ENCODE measurements at places on chromosomes 3 and 15. TPM values are rescaled to one million over a fixed set of nuclear protein-coding genes. Genes with fewer than 3 reads are reported as not detected.

GRCh38 chr15:82846621-82847020 is 37.2 kb downstream of the WHAMM start:
- DNase-seq: no peak
- H3K27me3 ChIP-seq: peaks cover 5% of the 10 kb centered on the region
- no peak overlapping the region for H3K4me3 ChIP-seq
- H3K27ac ChIP-seq: no peak overlapping the region
- no peaks in the 10 kb centered on the region for H3K36me3 ChIP-seq

DNA sequence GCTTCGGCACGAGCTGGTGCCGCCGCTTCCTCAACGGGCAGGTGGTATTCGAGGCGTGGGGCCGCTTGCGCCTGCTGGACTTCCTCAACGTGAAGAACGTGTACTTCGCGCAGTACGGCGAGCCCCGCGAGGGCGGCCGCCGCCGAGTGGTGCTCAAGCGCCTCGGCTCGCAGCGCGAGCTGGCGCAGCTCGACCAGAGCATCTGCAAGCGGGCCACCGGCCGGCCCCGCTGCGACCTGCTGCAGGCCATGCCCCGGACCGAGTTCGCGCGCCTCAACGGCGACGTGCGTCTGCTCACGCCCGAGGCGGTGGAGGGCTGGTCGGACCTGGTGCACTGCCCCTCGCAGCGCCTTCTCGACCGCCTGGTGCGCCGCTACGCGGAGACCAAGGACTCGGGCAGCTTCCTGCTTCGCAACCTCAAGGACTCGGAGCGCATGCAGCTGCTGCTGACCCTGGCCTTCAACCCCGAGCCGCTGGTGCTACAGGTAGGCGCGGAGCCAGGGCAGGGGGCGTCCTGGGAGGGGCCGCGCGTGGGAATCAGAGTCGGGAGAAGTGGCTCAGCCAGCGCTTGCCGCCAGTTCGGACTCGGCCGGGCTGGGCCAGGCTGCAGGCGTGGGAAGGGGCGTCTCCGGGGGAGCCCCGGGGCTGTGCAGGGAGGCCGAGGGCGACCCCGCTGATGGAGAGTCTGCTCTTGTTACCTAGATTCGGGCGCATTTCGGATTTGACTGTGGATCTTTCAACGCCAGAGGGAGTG is 1.1 kb downstream of the DIPK2A start:
- no peaks in the 10 kb centered on the region for H3K36me3 ChIP-seq
- no peak for DNase-seq
- peak overlapping the region; percentile 91 for H3K27ac ChIP-seq
- H3K4me1 ChIP-seq: no peaks in the 10 kb centered on the region

ECE2 gene
- total RNA-seq: not detected

- H3K27ac ChIP-seq: no peak overlapping the region
- no peak overlapping the region for H3K4me3 ChIP-seq
- no peaks in the 10 kb centered on the region for H3K36me3 ChIP-seq
- DNase-seq: no peak
- no peaks in the 10 kb centered on the region for H3K4me1 ChIP-seq
Measured at GRCh38 chr3:71817262-71817661, 32.3 kb upstream of the PROK2 start.

DNA sequence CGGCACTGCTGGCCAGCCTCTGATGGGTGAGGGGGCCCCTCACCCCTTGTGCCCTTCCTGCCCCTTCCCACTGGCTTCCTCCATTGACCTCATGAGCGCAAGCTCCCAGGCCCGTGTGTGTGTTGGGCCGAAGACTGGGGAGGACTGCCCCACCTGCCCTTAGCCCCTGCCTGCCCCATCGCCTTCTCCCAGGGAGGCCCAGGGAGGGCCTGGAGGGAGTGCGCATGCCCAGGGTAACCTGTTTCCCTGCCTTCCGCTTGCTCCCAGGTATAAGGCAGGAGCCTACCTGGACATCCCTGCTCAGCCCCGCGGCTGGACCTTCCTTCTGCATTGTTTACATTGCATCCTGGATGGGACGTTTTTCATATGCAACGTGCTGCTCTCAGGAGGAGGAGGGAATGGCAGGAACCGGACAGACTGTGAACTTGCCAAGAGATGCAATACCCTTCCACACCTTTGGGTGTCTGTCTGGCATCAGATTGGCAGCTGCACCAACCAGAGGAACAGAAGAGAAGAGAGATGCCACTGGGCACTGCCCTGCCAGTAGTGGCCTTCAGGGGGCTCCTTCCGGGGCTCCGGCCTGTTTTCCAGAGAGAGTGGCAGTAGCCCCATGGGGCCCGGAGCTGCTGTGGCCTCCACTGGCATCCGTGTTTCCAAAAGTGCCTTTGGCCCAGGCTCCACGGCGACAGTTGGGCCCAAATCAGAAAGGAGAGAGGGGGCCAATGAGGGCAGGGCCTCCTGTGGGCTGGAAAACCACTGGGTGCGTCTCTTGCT is 8.8 kb downstream of the DLL4 start:
- H3K27me3 ChIP-seq: no peaks in the 10 kb centered on the region
- peaks cover 23% of the 10 kb centered on the region for H3K4me1 ChIP-seq
- H3K27ac ChIP-seq: no peak overlapping the region
- no peaks in the 10 kb centered on the region for H3K36me3 ChIP-seq

LEKR1 gene
- total RNA-seq: 1.2 TPM

DNA sequence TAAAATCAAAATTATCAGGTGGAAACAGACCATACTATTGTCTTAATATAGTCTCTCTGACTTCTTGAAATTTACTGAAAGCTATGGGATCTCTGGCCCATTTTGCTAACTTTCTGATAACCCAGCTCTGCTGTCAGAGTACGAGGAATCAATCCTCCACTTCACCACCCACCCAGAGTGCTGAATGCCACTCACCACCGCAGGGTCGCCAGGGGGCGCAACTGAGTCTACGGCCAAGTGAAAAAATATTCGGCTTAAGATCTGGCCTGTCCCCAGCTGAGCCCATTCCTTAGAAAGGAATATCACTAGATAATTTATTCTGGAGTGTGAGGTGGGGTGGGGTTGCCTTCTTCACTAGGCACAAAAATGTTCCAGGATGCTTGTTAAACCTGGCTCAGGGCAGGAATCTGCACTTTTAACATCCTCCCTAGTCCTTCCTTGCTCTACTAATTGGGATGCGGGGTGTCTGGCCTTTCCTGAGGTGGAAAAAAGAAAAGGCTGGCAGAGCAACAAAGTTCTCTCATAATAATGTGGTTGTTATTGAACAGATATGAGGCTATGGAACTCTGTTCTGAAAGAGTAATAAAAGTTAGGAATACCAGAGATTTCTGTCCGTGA is 520.6 kb downstream of the MFSD1 start:
- H3K4me1 ChIP-seq: no peaks in the 10 kb centered on the region
- no peak overlapping the region for H3K4me3 ChIP-seq
- no peaks in the 10 kb centered on the region for H3K27me3 ChIP-seq
- H3K36me3 ChIP-seq: no peaks in the 10 kb centered on the region
- no peak for DNase-seq

- DNase-seq: no peak
- H3K4me1 ChIP-seq: peaks cover 48% of the 10 kb centered on the region
- H3K4me3 ChIP-seq: no peak overlapping the region
- H3K36me3 ChIP-seq: no peaks in the 10 kb centered on the region
Measured at GRCh38 chr15:101201411-101202174, 50.3 kb downstream of the CHSY1 start.

SLC24A5 gene
- total RNA-seq: not detected

- no peaks in the 10 kb centered on the region for H3K4me1 ChIP-seq
- no peak overlapping the region for H3K27ac ChIP-seq
- no peaks in the 10 kb centered on the region for H3K36me3 ChIP-seq
- DNase-seq: no peak
- no peaks in the 10 kb centered on the region for H3K27me3 ChIP-seq
- H3K4me3 ChIP-seq: no peak overlapping the region
Measured at GRCh38 chr3:107369791-107370190, 7.4 kb upstream of the CCDC54 start.

DNA sequence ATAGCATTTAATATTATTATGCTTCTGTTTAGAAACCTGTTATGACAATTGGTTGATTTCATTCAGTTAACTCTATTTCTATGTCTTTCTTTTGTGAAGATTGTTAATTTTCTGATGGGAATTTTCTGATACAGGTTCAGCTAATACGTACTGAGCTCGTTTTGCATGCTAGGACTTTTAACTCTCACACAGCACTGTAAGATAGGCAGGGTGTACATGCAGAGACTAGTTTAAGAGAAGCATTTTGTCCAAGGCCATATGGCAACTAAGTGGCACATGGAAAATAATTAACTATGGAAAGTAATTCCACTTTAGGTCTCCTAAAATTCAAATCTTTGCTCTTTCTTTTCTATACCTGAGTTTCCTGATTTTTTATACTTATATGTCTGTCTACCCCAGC is 81.9 kb downstream of the IL1RAP start:
- H3K4me1 ChIP-seq: no peaks in the 10 kb centered on the region
- no peaks in the 10 kb centered on the region for H3K27me3 ChIP-seq
- no peak overlapping the region for H3K4me3 ChIP-seq
- no peak for DNase-seq
- no peak overlapping the region for H3K27ac ChIP-seq
- no peaks in the 10 kb centered on the region for H3K36me3 ChIP-seq

CFAP100 gene
- not detected for total RNA-seq

DNA sequence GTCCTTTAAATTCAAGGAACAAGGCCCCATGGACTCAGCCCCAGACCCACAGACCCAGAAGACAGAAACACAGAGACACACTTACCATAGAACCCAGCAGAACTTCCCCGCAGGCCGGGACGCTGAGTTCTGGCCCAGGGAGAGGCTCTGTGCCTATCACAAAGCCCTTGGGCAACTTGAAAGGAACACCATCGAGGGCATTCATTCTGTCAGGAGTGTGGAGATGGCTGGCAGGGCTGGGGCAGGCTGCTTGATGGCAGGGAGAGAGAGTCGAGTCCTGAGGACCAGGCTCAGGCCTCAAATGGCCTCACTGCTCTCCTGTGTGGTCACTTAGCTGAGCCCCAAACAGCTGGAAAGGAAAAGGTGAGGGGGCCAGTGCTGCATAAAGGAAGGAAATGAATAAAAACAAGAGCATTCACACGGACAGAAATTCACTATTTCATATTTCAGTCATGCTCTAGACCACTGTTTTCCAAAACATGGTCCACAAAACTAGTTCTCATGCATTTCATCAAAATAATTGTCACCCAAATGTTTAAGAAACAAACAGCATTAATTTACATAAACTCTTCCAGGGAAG is 8.9 kb downstream of the UBAP1L start:
- DNase-seq: no peak
- no peaks in the 10 kb centered on the region for H3K4me1 ChIP-seq
- H3K36me3 ChIP-seq: peaks cover 12% of the 10 kb centered on the region
- no peaks in the 10 kb centered on the region for H3K27me3 ChIP-seq
- H3K4me3 ChIP-seq: no peak overlapping the region
- no peak overlapping the region for H3K27ac ChIP-seq

DNA sequence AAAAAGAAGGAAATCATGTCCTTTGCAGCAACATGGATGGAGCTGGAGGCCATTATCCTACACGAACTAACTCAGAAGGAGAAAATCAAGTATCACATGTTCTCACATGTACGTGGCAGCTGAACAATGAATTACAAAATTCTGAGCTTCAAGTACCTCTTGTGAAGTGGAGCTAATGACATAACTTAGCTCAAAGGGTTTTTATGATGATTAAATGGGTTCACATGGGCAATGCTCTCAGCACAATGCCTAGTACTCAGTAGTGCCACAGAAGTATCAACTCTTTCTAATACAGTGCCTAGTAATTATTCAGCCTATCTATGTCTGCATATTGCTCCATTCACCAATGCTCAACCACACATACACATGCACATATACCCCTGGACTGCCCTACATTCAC is 407.5 kb upstream of the WNT5A start:
- no peak for DNase-seq
- no peak overlapping the region for H3K27ac ChIP-seq
- no peak overlapping the region for H3K4me3 ChIP-seq
- no peaks in the 10 kb centered on the region for H3K4me1 ChIP-seq

- no peaks in the 10 kb centered on the region for H3K4me1 ChIP-seq
- H3K36me3 ChIP-seq: no peaks in the 10 kb centered on the region
- H3K27me3 ChIP-seq: 0 out of 2 replicates have a peak, but pooled peaks cover 2% of the 10 kb centered on the region
- no peak overlapping the region for H3K27ac ChIP-seq
Measured at GRCh38 chr3:112032098-112032731, 2.3 kb upstream of the TMPRSS7 start.

MINAR1 gene
- total RNA-seq: 0.36 TPM

CDC25A gene
- total RNA-seq: 34.4 TPM

ACKR4 gene
- 0.10 TPM for total RNA-seq

- no peak for DNase-seq
- H3K36me3 ChIP-seq: no peaks in the 10 kb centered on the region
- peaks cover 11% of the 10 kb centered on the region for H3K4me1 ChIP-seq
- H3K27me3 ChIP-seq: no peaks in the 10 kb centered on the region
- no peak overlapping the region for H3K27ac ChIP-seq
- H3K4me3 ChIP-seq: no peak overlapping the region
Measured at GRCh38 chr15:42911058-42911592, 9.5 kb downstream of the TTBK2 start.

GRCh38 chr15:26632500-26632899 is 140.4 kb downstream of the GABRB3 start:
- H3K4me1 ChIP-seq: no peaks in the 10 kb centered on the region
- H3K27ac ChIP-seq: no peak overlapping the region
- no peak overlapping the region for H3K4me3 ChIP-seq
- no peaks in the 10 kb centered on the region for H3K36me3 ChIP-seq

GRCh38 chr15:50140098-50140497 is 21.1 kb upstream of the ATP8B4 start:
- H3K36me3 ChIP-seq: no peaks in the 10 kb centered on the region
- no peaks in the 10 kb centered on the region for H3K4me1 ChIP-seq
- H3K27ac ChIP-seq: no peak overlapping the region
- H3K4me3 ChIP-seq: no peak overlapping the region
- DNase-seq: no peak

CNTN4 gene
- total RNA-seq: 0.26 TPM

VEPH1 gene
- total RNA-seq: 0.26 TPM

- no peaks in the 10 kb centered on the region for H3K27me3 ChIP-seq
- no peak overlapping the region for H3K4me3 ChIP-seq
- no peak for DNase-seq
- no peaks in the 10 kb centered on the region for H3K36me3 ChIP-seq
- peaks cover 8% of the 10 kb centered on the region for H3K4me1 ChIP-seq
Measured at GRCh38 chr3:126433105-126433430, 38.4 kb downstream of the CFAP100 start.

- H3K27me3 ChIP-seq: no peaks in the 10 kb centered on the region
- peaks cover 3% of the 10 kb centered on the region for H3K4me1 ChIP-seq
- H3K27ac ChIP-seq: peak within 1 kb of the TSS; percentile 97
- H3K36me3 ChIP-seq: peaks cover 7% of the 10 kb centered on the region
- H3K4me3 ChIP-seq: peak within 1 kb of the TSS; percentile 81
Measured at GRCh38 chr3:98531622-98532274, at the start of gene GPR15. GPR15 (plus strand) TSS chr3:98531978; CDS start chr3:98532034, 56 bp downstream.

PEX11A gene
- 2.0 TPM for total RNA-seq

DNA sequence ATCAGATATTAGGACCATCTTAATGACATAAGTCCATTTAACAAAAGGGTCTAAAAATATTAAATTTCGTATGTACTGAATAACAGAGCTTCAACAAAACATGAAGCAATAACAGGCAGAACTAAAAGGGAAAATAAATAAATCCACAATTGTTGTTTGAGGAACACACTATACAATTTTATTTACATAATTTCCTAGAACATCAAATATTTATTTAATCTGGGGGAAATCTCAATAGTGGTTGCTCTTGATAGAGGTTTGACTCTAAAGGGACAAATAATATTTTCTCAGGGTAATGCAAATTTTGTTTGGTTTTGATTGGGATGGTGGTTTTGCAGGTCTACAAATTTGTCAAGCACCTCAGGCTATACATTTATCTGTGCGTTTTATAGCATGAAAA is 90.3 kb downstream of the BCHE start:
- DNase-seq: no peak
- H3K27ac ChIP-seq: no peak overlapping the region
- H3K4me3 ChIP-seq: no peak overlapping the region
- H3K27me3 ChIP-seq: no peaks in the 10 kb centered on the region

- no peak overlapping the region for H3K27ac ChIP-seq
- no peaks in the 10 kb centered on the region for H3K4me1 ChIP-seq
- no peaks in the 10 kb centered on the region for H3K27me3 ChIP-seq
Measured at GRCh38 chr3:169526246-169526645, 137.3 kb downstream of the MECOM start.
